CD4-positive, CD25-positive, alpha-beta regulatory T cell (primary cell): ENCODE measurements at places on chromosomes 7 and 10.

DNA sequence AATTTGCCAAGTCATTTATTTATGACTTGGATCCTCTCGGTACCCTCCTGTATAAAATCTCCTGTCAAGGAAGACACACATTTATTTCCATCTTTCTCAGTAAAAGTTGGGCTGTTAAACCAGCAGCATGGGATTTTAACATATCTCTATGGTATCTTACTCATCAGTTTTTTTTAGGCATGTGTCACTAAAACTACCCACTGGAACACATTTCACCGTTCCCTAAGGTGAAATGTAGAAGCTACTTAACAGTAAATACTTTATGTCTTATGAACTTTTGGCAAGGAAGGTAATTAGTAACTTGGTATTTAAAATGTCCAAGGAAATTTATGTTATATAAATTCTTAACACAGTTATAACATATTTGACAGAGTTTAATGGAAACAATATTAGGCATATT is 152.5 kb upstream of the HDAC9 start:
- DNase-seq: no peak

- peak; percentile 87 for DNase-seq
Observed at GRCh38 chr10:48803801-48804584, 119.3 kb downstream of the WDFY4 start.

- no peak for DNase-seq
Observed at GRCh38 chr10:71211775-71212317, 524 bp upstream of the UNC5B start.

DNA sequence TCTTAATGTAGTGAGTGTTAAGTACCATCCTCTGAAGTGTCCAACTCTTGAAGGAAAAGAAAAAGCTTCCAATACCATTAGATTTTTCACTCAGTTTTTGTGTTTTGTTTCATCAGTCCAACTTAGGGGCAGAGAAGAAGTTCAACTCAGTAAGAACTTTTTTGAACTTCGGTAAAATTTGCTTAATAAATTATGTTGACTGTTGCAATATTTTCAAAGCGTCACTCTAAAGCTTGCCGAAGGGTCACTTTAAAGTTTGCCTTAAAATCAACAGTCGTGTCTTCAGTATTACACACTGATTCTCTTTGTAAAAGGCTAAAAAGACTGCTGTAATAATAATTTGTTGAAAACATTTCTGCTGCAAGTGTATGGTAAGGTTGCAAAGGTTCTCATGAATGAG is 17.6 kb downstream of the CD36 start:
- DNase-seq: no peak

GRCh38 chr7:64744680-64745079 is 49.5 kb upstream of the ZNF138 start:
- no peak for DNase-seq

DNA sequence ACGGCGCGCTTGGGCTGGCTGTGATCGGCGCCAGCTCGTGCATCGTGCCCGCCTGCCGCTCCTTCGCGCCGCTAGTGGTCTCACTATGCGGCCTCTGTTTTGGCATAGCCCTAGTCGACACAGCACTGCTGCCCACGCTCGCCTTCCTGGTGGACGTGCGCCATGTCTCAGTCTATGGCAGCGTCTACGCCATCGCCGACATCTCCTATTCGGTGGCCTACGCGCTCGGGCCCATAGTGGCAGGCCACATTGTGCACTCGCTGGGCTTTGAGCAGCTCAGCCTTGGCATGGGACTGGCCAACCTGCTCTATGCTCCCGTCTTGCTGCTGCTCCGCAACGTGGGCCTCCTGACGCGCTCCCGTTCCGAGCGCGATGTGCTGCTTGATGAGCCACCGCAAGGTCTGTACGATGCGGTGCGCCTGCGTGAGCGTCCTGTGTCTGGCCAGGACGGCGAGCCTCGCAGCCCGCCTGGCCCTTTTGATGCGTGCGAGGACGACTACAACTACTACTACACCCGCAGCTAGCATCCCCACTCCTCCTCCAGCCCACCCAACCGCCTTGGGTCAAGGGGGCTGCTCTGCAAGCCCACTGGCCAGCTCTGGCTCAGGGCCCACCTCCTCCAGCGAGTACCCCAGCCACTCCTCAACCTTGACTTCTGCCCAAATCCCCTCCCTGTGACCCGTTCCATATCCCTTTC is 1.9 kb downstream of the SLC18A3 start:
- DNase-seq: no peak

- DNase-seq: no peak
Observed at GRCh38 chr7:100191775-100192174, 14.1 kb downstream of the STAG3 start.

DNA sequence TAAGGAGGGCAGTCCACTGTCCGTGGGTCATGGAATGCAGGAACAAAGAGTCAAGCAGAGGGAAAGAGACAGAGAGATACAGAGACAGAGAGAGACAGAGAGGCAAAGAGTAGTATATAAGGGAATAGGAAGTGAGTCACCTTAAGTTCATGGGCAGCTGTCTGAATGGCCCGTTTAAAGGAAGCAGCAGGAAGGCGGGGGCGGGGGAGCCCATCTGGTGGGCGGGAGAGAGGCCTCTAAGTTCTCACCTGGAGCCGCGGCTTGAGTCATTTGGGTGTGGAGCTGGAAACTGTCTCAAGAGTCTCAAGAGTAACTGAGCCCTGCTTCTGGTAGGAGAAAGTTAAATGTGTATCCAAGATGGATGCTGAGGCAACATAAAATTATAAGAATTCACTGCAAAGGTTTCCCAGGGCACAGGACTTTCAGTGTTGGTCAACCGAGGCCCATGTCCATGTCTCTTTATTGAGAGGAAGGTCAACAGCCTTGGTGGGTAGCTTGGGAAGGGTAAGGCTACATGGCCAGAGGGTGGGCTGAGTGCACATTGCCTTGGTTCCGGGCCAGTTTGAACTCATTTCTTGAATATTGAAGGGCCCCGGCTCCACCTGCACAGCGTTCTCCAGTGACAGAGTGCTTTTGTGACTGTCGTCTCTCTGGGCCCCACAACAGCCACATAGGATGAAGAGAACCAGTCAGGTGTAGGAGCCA is 85.5 kb upstream of the CACUL1 start:
- no peak for DNase-seq

GRCh38 chr7:28067171-28067570 is 113.4 kb downstream of the JAZF1 start:
- DNase-seq: no peak

DNA sequence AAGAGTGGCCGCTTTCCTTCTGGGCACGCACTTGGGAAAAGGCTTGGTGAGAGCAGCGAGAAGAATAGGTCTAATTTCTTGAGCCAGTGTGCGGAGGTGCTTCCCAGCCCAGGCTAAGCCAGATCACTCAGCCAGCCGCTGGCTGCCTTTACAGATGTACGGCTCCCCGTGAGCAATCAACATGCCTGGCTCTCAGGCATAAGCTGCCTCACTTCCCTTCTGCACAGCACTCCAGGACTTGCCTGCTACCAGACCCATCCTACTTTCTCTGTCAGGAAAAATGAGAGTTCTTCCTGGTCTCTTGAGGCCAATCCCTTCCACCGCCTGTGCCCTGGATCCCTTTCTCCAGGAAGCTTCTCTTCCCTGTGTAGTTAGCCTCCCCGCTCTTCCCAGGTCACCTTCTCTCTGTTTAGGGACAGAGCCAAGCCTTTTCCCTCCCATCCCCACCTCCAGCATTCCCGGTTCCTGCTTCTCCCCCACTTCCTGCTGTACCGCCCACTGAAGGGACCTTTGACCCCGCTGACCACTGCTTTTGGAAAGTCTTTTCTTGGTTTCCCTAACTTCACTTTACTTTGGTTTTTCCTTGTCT is 1.1 kb upstream of the ACTR3C start:
- DNase-seq: no peak

DNA sequence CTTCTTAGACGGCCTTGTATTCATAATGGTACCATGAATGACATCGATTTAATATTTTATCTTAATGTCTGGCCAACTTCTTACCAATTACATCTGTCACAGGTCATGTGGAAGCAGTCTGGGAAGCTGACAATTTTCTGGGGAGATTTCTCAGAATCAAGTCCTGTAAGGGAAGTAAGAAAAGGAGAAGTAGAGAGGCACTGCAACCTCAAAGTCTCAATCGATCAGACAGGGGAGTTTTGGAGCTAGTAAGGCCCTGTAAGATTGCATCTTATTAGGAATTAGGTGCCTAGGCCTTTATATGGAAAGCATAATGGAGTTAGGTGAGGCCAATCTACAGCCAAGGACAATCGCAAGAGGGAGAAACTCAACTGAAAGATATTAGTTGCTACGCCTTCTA is 694.6 kb upstream of the SORCS1 start:
- DNase-seq: no peak

- no peak for DNase-seq
Observed at GRCh38 chr10:111973306-111973705, 210.3 kb downstream of the GPAM start.

GRCh38 chr10:133362846-133363245 is 5.0 kb upstream of the FUOM start:
- no peak for DNase-seq

- DNase-seq: no peak
Observed at GRCh38 chr10:48623607-48624132, 18.8 kb upstream of the ARHGAP22 start.

DNA sequence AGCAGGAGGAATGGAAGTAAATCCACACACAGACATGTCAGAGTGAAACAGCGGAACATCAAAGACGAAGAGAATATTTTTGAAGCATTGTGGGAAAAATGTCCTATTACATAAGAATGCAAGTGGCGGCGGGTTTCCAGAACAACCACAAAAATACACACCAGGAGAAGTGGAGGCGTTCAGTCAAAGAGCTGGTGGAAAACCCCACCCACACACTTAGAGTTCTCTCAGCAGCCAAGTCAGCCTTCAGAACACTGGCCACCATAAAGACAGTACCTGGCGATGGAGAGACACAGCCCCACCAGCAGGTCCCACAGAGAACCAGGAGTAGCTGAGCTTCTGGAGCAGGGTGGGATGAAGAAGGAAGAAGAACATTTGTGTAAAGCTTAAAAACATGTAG is 23.7 kb downstream of the NKX6-2 start:
- DNase-seq: no peak

GRCh38 chr10:6239213-6239991 is 36.7 kb downstream of the PFKFB3 start:
- peak; percentile 27 for DNase-seq

DNA sequence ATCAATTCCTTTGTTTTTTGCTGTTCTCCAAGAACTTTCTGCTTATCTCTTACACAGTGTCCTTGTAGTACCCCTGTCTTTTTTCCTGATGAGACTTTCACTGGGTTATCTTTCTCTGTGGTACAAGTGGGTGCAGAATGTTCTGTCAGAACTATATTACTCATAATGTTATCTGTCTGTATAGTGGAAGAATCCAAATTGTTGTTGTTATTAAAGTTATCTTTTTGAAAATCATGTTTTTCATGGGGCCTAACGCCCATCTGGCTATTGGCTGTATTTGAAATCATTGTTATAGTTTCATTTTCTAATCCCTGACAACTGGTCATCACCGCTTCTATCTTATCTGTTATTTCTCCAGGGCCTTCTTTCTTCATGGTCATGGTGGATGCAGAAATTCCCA is 163.0 kb upstream of the CCDC6 start:
- DNase-seq: no peak

DNA sequence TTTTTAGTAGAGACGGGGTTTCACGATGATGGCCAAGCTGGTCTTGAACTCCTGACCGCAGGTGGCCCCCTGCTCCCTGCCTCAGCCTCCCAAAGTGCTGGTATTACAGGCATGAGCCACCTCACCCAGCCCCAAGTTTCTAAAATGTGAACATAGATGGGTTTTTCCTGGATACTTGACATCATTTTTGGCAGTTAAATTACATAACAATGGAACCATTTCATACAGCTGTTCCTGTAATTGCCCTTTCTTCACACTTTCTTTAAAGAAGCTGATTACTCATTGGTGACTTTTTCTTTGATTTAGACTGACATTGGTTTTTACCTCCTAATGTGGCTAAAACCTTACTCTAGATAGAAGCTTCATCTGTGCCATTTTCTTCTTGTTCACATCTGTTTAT is 5.9 kb downstream of the ZKSCAN1 start:
- DNase-seq: no peak

DNA sequence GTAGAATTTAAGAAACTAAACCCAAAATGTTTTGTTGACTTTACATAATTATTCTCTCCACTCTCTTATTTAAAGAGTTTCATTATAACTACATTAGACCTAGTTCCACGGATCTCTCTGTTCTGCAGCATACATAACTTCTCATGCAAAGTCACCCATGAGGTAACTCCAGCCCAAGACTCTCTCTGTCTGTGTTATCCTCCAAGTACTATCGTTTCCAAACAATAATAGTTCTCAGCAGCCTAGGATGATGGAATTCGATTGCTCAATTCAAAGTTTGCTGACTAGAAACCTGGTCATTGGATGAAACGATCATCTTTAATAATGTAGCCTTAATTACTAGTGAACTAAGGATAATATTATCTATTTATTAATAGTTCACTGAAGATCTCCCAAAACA is 203.1 kb upstream of the PTN start:
- DNase-seq: no peak

GRCh38 chr7:100476903-100477870 is 1.8 kb downstream of the TSC22D4 start:
- no peak for DNase-seq

DNA sequence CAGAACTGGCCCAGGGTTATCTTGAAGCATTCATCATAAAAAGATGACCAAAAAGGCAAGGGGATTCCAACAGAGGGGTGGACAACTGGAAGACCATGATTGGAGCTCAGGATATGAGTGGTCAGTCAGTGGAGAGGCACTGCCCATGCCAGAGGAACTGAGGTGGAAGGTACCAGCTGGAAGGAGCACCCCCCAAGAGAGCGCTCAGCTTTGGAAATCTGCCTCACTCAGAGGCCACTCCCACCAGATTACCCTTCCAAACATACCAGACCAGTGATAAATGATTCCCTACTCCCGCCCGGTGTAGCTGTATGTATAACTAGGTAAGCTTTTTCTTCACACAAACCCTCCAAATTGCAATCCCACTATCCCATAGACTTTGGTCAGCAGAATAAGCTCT is 257.0 kb upstream of the SLC26A5 start:
- DNase-seq: no peak

- peak; percentile 1 for DNase-seq
Observed at GRCh38 chr10:24209432-24209771, 464 bp downstream of the KIAA1217 start.

DNA sequence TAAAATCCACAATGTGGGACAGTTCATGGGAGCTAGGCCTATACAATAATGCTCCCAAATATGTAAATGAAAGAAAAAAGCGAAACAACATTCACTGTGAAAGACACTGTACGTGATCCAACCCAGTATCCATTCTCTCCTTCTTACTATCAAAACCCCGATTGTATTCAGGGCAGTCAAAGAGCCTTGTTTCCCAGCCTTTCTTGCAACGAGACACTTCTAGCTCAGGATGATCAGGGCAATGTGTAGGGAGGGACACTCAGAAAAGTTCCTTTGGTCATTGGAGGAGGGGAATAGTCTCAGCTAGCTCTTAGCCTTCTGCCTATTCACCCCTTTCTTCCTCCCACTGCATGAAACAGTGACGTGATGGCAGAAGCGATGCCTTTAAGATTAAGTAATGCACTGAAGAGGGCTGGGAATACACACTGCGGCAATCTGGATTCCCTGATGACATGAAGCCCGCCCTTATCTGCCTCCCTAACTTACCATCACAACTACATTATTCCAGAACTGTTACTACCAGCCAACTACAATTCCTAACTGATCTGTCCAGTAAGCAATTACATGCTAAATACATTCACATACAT is 27.3 kb downstream of the UBE2H start:
- DNase-seq: no peak

GRCh38 chr10:101014230-101014884 is 14.7 kb downstream of the LZTS2 start:
- DNase-seq: peak; percentile 62

- DNase-seq: no peak
Observed at GRCh38 chr10:71743866-71744265, 24.3 kb upstream of the C10orf105 start.
